ENCODE measurements at places on chromosomes 2 and 18. TPM values are rescaled to one million over a fixed set of nuclear protein-coding genes. Genes with fewer than 3 reads are reported as not detected.

The GLI2 gene
- polyA plus RNA-seq = not detected

The AFF3 gene
- polyA plus RNA-seq = 3.8 TPM

- no peaks in the 10 kb centered on the region for H3K36me3 ChIP-seq
- DNase-seq = no peak
- H3K27ac ChIP-seq = no peak overlapping the region
- H3K4me3 ChIP-seq = no peak overlapping the region
- H3K4me1 ChIP-seq = no peaks in the 10 kb centered on the region
These were observed 418.3 kb upstream of the SPRED2 start for GRCh38 chr2:65850695-65851094.

DNA sequence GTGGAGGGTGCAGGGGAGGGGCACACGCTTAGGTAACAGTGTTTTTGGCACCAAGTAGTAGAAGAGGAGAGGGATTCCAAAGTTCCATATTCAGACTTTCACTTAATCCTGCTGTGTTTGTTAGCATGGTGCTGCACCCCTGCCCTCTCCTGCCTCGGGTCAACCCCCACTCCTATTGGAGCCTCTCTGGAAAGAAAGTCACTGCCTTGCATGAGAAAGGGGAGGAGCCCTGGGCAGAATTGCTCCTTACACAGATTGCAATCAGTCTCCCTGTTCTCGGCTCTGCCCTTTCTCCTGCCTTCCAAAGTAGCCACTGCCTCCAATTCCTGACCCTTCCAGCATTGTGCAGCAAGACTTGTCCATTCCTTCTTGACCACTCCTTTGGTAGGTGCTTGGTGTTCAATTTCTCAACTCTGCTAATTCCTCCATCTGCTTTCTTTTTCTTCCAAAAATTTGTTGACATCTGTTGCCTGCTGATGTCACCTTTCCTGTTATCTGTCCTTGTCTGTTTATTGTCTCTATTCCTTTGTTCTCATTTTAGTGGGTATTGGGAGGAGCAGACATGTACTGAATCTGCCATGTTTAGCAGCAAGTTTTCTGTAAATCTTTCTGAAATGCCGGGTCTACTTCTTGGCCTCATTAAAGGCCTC is 225.4 kb downstream of the LOXHD1 start:
- H3K27me3 ChIP-seq = peaks cover 2% of the 10 kb centered on the region
- DNase-seq = no peak
- peaks cover 51% of the 10 kb centered on the region for H3K4me1 ChIP-seq
- H3K27ac ChIP-seq = peak overlapping the region; percentile 29
- no peak overlapping the region for H3K4me3 ChIP-seq

DNA sequence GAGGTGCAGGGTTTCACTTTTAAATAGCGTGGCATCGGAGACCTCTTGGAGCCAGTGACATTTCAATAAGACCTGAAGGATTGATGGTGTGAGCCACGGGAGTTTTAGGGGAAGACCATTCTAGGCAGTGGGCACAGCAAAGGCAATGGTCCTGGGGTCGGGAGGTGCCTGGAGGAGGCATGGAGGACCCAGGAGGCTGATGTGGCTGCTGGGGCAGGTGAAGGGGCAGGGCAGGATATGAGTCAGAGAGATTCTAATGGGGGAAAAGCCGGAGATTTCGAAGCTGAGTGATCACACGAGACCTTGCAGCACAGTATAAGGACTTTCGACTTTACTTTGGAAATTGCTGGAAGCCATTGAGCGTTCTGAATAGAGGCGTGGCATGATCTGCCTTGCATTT is 79.6 kb upstream of the KCNE4 start:
- no peak for DNase-seq
- no peaks in the 10 kb centered on the region for H3K4me1 ChIP-seq
- H3K4me3 ChIP-seq = no peak overlapping the region

DNA sequence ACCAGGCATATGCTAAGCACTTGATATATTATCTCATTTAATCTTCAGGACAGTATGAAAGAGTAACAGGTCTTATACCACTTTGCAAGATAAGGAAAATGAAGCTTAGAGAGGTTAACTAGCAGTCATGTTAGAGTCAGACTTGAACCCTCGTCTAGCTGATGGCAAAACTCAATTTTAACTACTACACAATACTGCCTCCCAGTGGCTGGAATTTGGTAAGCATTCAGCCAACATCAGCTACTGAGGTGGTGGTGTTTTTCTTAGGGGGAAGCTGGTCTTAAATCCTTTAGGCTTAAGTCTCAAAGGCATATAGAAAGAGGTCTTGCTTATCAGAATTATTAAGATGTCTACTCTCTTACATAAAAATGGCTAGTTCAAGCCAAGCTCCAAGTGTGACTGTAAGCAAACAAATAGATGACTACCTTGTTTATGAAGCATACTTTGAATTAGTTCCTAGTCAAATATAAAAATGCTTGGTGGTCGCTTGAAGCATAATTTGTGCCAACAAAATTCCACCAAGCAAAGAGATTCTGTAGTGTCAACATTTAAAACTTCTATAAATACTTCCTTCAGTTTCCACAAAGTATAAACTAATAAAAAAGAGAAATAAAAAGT is 325.4 kb upstream of the FIGN start:
- no peak overlapping the region for H3K4me3 ChIP-seq
- no peaks in the 10 kb centered on the region for H3K4me1 ChIP-seq
- no peak for DNase-seq
- no peaks in the 10 kb centered on the region for H3K36me3 ChIP-seq
- no peak overlapping the region for H3K27ac ChIP-seq

GRCh38 chr2:100924520-100925451 is 77.3 kb upstream of the RPL31 start:
- no peaks in the 10 kb centered on the region for H3K4me1 ChIP-seq
- H3K27me3 ChIP-seq = no peaks in the 10 kb centered on the region
- H3K4me3 ChIP-seq = no peak overlapping the region
- no peak for DNase-seq

The ALLC gene
- polyA plus RNA-seq = not detected

DNA sequence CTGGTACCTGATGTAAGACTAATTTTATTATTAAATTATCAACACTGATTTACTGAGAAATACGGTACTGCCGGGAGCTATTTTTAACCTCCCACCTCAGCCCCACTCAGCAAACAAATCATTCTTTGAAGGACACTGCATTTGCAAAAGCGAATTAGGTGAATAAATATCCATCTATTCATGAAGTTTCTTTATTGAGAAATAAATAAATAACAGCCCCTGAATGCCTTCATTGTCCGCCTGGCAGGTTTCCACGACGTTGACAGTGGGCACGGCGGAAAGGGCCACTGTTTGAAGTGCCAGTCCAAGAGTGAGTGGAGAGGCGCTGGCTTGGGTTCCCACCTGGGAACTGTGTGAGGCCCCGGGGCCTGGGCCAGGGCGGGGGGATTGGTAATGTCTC is 15.7 kb downstream of the C1QL2 start:
- DNase-seq = no peak
- H3K36me3 ChIP-seq = no peaks in the 10 kb centered on the region
- H3K4me1 ChIP-seq = no peaks in the 10 kb centered on the region
